CD14-positive monocyte (primary cell): ENCODE measurements at places on chromosomes 12 and 14.

GRCh38 chr14:89806451-89806850 lies 148.1 kb downstream of the EFCAB11 start:
- DNase-seq, result no peak

GRCh38 chr12:103495469-103496456 lies at the start of gene C12orf42:
Gene C12orf42, minus strand, starts transcription at chr12:103495968. Its CDS starts 17,542 bp downstream, at chr12:103478426.
- no peak for DNase-seq

DNA sequence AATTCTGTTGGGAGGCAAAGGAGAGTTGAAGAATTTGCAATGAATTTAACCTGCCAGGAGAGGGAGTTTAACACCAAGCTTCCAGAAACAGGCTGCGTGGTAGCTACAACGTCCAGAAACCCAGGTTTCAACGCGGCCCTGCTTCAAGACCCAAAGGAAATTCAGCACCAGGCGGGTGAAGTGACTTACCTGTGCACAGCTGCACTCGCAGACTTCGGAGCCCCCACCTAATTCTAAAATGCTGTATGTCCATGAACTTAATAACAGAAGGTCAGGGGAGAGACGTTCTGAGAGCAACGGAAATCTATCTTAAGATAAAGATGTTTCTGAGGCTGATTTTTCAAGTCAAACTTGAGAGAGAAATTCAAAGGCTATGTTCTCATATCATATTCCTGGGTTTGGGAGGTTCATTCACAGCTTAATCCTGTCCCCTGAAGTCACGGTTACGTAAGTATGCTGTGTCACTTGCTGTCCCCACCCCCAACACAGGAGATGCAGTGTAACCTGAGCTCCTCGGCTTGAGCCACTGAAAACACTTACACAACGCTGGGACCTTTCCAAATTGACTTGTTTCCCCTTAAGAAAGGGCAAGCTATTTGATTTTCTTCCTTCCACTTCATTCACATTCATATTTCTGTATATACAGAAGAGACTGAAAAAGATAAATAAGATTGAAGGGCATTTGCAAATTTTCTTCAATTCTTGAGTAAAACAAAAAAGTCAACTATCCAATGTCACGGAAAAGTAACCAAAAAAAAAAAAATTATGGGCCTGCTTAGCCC lies 22.7 kb downstream of the CLIP1 start:
- peak; percentile 83 for DNase-seq

- no peak for DNase-seq
Measured at GRCh38 chr12:14113031-14113430, 131.6 kb upstream of the GRIN2B start.

DNA sequence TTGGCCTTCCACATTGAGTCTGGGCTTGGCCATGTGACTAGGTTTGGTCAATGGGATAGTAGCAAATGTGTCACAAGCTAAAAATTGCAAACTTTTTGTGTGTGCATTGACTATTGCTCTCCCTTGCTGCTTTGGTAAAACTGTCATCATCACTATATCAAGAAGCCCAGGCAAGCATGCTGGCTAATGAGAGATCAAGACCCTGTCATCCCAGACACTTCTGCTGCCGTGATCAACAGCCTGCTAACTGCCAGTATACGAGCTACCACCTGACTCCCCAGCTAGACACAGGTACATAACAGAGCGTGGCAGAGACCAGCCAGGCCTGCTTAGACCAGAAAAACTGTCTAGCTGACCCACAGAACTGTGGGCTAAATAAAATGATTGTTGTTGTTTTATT lies 456.7 kb upstream of the DCN start:
- DNase-seq, result no peak

- DNase-seq, result no peak
Measured at GRCh38 chr12:88206601-88207000, 64.5 kb downstream of the TMTC3 start.

DNA sequence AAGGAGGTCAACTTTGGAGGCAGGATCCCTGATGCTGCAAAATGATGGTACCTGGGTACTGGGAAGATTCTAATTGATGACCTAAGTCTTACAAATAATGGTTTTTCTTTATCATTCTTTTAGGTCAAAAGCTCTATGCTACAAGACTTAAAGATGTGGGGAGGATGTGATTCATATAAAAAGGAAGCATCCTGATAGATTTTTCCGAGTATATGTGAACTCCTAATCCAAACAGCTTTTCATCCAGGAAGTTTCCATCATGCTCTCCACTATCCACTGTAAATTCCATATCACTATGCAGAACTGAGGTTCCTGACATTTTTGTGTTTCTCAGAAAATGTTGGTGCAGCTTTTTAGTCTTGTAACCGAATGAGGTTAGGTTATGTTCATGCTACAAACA lies 293.2 kb downstream of the PAWR start:
- no peak for DNase-seq

GRCh38 chr12:111040690-111041089 lies 120.3 kb upstream of the MYL2 start:
- no peak for DNase-seq

GRCh38 chr14:64639340-64639821 lies 64.8 kb upstream of the PLEKHG3 start:
- no peak for DNase-seq
